ENCODE measurements at places on chromosomes 2 and 18.

GRCh38 chr2:179273461-179273962 lies 8.9 kb upstream of the SESTD1 start:
- no peak for DNase-seq

DNA sequence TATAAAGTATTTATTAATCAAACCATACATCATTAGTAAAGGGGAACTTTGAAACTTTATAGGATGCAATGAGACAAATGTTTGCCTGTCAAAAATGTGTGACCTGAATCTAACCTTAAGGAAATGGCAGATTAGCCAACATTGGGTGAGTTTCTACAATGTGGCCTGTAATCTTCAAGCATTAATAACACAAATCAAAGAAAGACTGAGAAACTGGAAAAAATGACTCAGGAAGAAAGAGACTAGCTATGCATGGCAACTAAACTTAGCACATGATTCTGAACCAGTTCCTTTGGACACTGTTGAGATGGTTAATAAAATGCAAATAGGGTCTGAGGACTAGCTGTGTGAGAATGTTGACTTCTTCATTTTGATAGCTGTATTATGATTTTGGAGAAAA lies 628.6 kb upstream of the ID2 start:
- DNase-seq: no peak

DNA sequence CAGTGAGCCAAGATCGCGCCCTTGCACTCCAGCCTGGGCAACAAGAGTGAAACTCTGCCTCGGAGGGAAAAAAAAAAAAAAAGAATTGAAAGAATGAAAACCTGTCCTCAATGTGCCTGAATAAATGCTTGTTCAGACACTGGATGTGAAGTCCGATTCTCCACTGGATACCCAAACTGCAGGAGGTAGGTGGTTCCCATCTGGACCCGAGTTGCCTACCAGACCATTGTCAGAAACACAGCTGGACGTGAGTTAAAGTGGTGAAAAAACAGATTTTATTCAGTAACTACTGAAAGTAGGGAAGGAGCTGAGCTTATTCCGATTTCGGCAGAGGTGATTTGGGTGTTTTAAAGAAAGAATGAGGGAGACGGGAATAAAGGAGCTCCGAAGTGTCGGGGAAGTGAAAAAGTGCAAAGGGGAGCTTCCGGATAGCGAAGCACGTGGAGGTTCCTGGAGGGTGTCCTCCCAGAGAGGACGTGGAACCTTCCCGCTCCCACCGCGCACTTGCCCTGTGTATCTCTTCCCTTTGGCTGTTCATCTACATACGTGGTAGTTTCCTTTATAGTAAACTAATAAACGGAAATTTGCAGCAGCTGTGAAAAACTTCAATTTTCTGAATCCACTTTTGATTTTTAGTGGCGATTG lies 10.4 kb upstream of the ZDBF2 start:
- DNase-seq: no peak

DNA sequence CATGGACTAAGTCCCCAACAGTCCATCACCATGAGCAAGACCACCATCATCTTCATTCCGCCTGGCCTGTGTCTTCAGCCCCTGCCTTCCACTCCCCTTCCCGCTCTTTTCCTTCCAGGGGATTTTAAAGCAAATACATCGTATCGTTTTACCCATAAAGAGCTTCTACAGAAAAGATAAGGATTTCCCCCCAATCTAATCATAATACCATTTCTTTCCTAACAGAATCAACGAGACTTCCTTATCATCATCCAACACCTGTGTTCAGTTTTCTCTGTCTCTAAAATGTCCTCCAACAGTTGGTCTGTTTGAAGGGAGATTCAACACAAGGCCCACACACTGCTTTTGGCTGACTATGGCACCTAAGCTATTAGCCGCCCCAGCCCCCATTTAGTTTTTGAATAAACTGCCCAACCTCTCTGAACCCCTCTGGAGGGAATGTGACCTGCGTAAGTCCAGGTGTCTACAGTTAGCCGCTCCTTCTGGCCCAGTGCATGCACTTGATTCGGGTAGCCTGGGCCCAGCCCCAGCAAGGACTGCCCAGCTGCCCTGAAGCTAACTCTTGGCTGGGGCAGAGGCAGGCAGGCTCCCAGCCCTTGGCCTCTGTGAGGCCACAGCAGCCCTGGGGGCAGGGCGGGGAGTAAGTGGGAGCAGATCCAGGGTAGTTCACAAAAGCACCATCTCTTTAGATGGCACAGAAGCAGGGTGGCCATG lies 25.3 kb upstream of the SEMA4C start:
- no peak for DNase-seq

GRCh38 chr18:44388329-44388728 lies 292.4 kb upstream of the SETBP1 start:
- DNase-seq: no peak

GRCh38 chr2:100814453-100814852 lies 5.5 kb upstream of the NPAS2 start:
- no peak for DNase-seq

DNA sequence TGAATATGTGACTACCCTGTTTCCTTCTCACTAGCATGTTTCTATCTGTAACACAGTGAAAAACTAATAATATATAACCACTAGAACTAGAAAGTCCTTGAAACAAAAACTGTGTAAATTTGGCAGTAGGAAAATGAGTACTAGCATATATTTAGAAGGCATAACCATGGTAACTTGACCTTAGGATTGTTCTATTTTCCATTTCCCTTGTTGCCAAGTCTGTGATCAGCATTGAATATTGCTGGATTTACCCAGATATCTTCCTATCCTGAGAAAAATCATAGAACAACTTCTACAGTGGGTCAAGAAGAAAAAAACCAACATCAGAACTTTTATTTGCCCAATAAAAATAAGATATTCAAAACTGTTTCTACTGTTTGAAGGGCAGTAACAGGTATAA lies 563.9 kb upstream of the NRXN1 start:
- DNase-seq: no peak

DNA sequence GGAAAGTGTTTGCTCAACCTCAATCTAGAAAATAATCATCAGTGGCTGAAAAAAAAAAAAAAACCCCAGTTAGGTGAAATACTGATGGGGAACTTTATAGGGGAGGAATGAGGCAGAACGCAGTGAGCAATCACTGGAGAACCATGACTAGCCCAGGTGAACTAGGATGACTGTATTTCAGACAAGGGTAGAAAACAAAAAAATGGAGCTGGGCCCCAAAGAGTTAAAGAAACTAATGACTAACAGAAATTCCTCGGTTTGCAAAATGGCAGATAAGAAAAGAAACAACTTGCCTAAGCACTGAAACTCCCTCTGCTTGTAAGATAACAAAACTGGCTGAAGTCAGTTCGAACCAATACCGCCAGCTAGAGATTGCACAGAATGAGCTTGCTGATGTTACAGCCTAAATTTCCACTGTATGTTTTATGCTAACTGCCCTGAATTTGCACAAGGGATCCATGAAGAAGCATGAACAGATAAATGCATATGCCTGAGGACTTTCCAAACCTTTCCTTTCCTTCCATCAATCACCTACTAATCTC lies 245.9 kb downstream of the METTL4 start:
- no peak for DNase-seq

DNA sequence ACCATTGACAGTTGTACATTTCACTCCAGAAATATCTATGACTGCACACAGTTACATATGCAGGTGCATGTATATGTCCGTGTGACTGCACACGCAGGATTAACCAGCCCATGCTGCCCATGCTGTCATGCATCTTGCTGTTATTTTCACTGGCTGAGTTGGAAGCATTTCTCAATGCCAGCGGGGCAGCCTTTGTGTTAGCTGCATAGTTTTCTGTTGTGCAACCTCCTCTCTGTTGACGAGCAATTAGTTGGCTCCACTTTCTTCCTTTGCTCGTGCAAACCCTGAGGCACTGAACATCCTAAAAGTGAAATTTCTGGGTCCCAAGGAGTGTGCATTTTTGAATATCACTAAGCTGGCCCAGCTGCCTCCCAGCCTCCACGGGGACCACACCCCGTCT lies 133.4 kb upstream of the GLI2 start:
- no peak for DNase-seq

GRCh38 chr2:10234013-10234306 lies 68.7 kb upstream of the HPCAL1 start:
- no peak for DNase-seq

- DNase-seq: no peak
Measured at GRCh38 chr2:113762377-113763118, 6.1 kb upstream of the SLC35F5 start.

- DNase-seq: no peak
Measured at GRCh38 chr2:45554073-45554741, 56.9 kb downstream of the SRBD1 start.

DNA sequence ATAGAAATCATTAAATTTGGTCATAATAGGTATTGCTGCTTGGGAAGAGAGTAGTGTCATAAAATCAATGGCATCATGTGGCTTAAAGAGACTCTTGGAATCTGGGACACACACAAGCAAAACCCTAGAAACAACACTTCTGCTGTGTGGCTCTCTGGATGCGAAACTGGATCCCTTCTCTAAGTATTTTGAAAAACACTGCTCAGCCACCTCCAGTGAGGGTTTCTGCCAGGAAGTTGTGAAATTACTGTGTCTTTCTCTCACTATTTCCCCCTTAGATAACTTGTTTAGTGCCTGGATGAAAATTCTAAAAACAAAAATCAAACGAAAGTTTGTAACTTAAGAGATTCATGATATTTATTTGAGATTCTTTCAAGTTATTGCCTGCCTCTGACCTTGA lies 163.8 kb downstream of the RHBDD1 start:
- DNase-seq: no peak

DNA sequence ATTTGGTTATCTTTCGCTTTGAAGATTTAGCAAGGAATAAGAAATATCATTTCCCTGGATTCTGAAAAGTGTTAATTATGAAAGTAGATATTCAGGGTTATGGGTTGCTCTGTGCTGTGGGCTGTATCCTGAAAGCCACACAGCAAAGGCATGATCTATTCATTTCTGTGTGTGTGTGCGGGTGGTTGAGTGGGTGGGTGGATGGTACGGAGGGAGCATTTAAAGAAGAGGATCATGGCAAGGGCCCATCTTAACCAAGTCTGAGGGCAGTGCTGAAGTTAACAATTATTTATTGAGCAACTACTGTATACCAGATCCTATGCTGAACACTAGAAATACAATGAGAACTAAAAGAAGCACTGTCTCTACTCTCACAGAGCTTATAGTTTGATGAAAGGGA lies 178.2 kb upstream of the ZEB2 start:
- no peak for DNase-seq

DNA sequence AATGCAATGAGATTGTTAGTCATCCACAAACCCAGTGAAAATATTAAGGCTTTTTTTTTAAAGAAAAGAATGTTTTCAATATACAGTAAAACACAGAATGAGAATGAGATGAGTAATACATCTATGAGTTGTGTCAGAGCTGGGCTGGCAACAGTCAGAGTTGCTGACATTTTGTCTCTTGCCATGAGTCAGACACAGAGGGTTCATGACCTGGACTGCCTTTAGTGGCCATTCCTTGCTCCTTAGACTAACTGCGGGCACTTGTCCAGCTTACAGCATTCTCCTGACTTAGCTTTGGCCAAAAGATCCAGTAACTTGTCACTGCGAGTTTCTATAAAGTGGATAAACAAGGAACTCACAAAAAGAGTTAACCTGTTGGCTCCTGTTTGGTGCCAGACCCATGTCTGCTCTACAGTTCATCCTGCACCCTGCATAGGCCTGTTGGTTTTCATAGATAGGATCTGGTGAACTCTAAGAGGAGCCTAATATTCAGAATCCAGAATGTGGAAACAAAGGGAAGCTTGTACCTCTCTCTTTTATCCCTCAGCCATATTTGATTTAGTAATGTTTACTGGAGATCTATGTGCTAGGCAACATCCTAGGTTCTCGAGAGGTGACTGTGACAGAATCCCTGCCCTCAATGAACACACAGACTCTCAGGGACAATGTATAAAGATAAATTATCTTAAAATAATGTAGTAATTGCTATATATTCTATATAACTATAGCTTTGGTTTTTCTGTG lies 391.5 kb upstream of the VWC2L start:
- no peak for DNase-seq

GRCh38 chr2:57711991-57712390 lies 334.6 kb upstream of the VRK2 start:
- no peak for DNase-seq

- DNase-seq: no peak
Measured at GRCh38 chr2:213232649-213233437, 51.4 kb upstream of the SPAG16 start.

GRCh38 chr2:1625281-1626001 lies 118.9 kb downstream of the PXDN start:
- DNase-seq: no peak

- DNase-seq: no peak
Measured at GRCh38 chr2:51335087-51336058, 303.4 kb upstream of the NRXN1 start.

- DNase-seq: no peak
Measured at GRCh38 chr18:61948846-61949438, 56.1 kb upstream of the RNF152 start.

Measured in NCI-H1048 (cell line).